ENCODE measurements at places on chromosomes 16 and 17.
A peak's percentile ranks its signal among the peaks of the same experiment; 100 is the strongest.

- DNase-seq = peak; percentile 78
Observed at GRCh38 chr17:17783825-17784656, 52.7 kb downstream of the SREBF1 start.

DNA sequence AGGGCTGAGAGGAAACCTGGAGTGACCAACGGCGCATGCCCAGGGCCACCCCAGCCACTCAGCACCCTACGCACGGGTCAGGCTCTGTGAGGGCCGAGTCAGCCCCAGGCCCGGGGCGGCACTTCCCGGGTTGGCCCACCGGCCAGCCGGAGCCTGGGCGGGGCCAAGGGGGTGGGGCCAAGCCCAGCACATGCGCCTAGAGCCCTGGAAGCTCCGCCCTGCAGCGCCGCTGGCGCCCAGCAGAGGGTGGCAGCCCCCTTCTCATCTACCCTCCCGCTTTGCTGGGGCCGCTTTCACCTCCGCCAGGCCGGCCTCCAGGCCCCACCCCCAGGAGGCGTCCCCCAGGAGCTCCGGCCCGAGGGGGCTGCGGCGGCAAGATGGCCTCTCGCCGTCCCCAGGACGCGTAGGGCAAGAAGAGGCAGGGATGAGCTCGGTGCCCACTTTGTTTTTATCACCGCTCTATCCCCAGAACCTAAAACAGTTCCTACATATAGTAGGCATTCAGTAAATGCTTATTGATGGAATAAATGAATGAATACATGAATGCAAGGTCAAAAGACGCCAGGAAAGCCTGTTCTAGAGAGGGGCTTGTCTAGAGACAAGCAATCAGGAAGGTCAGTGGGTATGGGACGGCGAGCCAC is 31.3 kb downstream of the MYO18A start:
- peak; percentile 96 for DNase-seq

GRCh38 chr17:9987779-9988585 is 82.9 kb upstream of the RCVRN start:
- no peak for DNase-seq

- DNase-seq = no peak
Observed at GRCh38 chr16:6113749-6114148, 1016.2 kb upstream of the EEF2KMT start.
